Endothelial cell of umbilical vein (primary cell): ENCODE measurements at places on chromosomes 1 and 21. TPM values are rescaled to one million over a fixed set of nuclear protein-coding genes. Genes with fewer than 3 reads are reported as not detected.

HAO2 gene
- not detected in 2 replicates for total RNA-seq

ADCY10 gene
- not detected in 2 replicates for total RNA-seq

- no peaks in the 10 kb centered on the region for H3K27me3 ChIP-seq
- H3K27ac ChIP-seq = no peak overlapping the region
- H3K4me1 ChIP-seq = no peaks in the 10 kb centered on the region
- H3K4me3 ChIP-seq = no peak overlapping the region
Observed at GRCh38 chr1:207088161-207088560, 499 bp upstream of the C4BPB start.

GRCh38 chr1:116881879-116882520 is 27.7 kb upstream of the PTGFRN start:
- no peaks in the 10 kb centered on the region for H3K36me3 ChIP-seq
- H3K4me1 ChIP-seq = peaks cover 26% of the 10 kb centered on the region
- H3K27ac ChIP-seq = no peak overlapping the region
- no peaks in the 10 kb centered on the region for H3K27me3 ChIP-seq
- DNase-seq = peak; percentile 26

DNA sequence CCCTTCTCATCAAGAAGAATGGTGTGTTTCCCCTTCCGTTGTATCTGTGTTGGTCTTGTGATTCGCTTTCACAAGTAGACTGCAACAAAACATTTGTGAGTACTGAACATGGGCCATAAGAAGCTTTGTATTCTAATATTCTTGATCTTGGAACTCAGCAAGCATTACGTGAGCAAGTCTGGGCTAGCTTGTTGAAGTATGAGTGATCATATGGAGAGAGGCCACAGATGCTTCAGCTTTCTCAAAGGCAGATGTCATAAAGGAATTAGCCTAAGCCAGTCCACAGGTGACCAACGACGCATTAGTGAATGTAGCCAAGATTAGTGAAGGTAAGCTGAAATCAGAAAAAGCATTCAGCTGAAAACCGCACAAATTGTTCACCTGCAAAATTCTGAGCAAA is 609.6 kb upstream of the NEGR1 start:
- H3K36me3 ChIP-seq = no peaks in the 10 kb centered on the region
- H3K4me1 ChIP-seq = no peaks in the 10 kb centered on the region
- H3K4me3 ChIP-seq = no peak overlapping the region
- no peak overlapping the region for H3K27ac ChIP-seq
- DNase-seq = no peak

DNA sequence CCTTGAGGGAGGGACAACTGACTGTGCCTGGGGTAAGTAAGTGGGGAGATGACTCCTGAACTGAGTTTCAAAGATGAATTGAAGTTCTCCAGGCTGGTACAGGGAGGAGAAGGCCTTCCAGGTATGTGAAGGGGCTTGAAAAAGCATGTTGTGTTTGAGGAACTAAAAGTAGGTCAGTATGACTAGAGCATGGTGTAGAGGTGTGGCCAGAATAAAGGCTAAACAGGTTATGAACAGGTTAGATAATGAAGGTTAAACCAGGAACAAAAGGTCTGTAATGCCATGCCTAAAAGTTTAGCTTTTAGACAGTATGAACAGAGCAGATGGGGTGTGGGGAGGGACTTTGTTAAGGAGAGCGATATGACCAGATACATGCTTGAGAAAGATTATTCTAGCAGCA is 7.3 kb upstream of the CLSPN start:
- no peak overlapping the region for H3K27ac ChIP-seq
- no peak overlapping the region for H3K4me3 ChIP-seq
- H3K27me3 ChIP-seq = no peaks in the 10 kb centered on the region
- H3K4me1 ChIP-seq = no peaks in the 10 kb centered on the region
- H3K36me3 ChIP-seq = no peaks in the 10 kb centered on the region

- H3K4me1 ChIP-seq = peaks cover 42% of the 10 kb centered on the region
- no peaks in the 10 kb centered on the region for H3K27me3 ChIP-seq
- H3K36me3 ChIP-seq = no peaks in the 10 kb centered on the region
- peak; percentile 92 for DNase-seq
Observed at GRCh38 chr1:226001963-226002666, 3.0 kb upstream of the SDE2 start.

DNA sequence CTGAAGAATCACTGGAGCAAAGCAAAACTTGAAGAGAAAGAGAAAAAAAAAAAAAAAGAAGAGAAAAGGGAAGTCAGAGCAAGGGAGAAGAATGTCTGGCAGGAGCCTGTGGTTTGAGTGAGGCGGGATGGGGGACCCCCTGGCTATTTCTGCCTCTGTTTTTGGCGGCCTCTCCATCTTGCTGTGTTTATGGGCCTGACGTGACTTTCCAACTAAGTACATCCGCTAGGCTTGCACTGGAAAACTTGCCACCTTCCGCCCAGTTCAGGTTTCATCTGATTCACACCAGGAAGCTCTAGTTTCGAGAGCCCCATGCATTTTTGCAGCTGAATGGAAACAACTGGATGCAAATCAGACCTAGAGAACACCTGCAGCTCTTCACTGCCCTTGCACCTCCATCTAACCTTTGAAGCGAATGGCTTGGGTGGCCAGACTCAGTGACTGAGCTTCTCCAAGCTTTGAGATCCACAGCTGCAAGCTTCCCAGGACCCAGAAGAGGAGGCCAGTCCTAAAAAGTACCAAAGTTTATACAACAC is 28.0 kb downstream of the TBX15 start:
- no peaks in the 10 kb centered on the region for H3K27me3 ChIP-seq
- H3K36me3 ChIP-seq = no peaks in the 10 kb centered on the region
- no peak overlapping the region for H3K4me3 ChIP-seq
- H3K27ac ChIP-seq = no peak overlapping the region
- H3K4me1 ChIP-seq = no peaks in the 10 kb centered on the region

GRCh38 chr21:46351476-46352163 is 27.7 kb downstream of the PCNT start:
- no peak overlapping the region for H3K27ac ChIP-seq
- H3K36me3 ChIP-seq = peaks cover 44% of the 10 kb centered on the region
- no peaks in the 10 kb centered on the region for H3K27me3 ChIP-seq
- no peak for DNase-seq
- H3K4me3 ChIP-seq = no peak overlapping the region
- H3K4me1 ChIP-seq = no peaks in the 10 kb centered on the region

DNA sequence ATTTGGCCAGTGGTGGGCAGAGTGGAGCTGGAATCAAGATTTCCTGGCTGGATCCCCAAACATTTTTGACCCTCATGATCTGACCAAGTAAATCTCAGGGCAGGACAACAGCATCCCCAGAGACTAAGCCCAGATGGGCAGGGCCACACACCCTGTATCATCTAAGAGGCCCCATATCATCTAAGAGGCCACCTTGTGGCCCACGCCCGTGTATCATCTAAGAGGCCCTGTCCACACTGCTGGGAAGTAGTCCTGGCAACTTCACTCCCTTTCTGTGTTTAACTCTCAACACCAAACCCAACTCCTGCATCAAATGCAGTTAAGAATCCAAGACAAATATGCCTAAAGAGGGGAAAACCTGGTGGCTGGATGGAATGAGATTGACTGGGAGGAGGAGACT is 81.6 kb upstream of the SSX2IP start:
- no peak overlapping the region for H3K4me3 ChIP-seq
- H3K36me3 ChIP-seq = no peaks in the 10 kb centered on the region
- no peak overlapping the region for H3K27ac ChIP-seq

DNA sequence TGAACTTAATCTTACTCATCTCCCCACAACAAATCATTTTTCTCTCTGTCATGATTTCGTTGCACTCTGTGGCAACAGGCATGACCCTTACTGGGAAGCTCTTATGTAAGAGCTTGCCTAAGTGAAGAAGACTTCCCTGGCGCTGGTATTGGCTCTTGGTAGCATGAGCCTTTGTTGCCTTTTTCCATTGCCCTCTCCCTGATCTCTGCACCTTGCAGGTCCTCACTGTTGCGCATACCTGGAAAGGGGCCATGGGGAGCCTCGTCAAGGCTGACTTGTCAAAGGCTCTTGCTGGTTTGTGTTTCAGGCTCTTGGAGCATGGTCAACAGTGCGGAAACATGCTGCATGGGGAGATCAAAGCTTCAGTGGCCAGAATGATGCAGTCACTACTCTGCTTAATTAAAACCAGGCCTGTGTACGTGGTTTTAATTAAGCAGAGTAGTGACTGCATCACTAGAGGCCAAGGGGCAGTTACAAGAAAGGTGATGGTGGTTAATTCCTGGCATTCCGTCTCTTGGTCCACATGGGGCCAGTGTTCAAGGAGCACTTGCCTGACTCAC is 141.3 kb downstream of the SPATA46 start:
- H3K4me3 ChIP-seq = no peak overlapping the region
- DNase-seq = no peak
- H3K36me3 ChIP-seq = no peaks in the 10 kb centered on the region
- no peaks in the 10 kb centered on the region for H3K4me1 ChIP-seq

DNA sequence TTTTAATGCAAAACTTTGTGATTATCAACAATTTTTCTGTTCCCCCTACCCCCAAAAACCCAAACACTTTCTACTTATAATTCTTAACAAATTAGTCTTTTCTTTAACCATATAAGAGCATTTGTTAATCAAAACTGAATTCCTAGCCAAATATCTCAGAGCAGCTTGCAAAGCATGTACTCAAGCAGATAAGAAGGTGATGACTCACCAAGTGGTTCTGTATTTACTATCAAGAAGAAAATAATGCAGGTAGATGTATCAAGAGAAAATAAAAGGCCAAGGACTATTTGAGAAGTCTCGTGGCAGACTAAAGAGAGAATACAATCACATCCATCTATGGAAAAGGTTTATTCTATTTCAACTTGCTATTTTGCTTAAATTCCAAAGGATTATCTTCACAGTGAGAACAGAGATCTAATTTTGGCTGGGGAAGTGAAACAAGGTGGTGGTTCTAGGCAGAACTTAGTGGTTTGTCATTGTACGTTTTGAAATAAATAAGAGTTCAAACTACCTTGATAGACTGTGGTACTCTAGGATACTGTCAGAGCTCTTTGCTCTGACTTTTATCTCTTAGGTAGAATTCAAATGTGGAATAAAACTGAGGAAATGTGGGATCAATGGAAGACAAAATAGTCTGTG is 94.7 kb upstream of the NRIP1 start:
- no peaks in the 10 kb centered on the region for H3K4me1 ChIP-seq
- H3K36me3 ChIP-seq = no peaks in the 10 kb centered on the region
- H3K27me3 ChIP-seq = no peaks in the 10 kb centered on the region
- H3K4me3 ChIP-seq = no peak overlapping the region
- H3K27ac ChIP-seq = no peak overlapping the region
- DNase-seq = no peak

DNA sequence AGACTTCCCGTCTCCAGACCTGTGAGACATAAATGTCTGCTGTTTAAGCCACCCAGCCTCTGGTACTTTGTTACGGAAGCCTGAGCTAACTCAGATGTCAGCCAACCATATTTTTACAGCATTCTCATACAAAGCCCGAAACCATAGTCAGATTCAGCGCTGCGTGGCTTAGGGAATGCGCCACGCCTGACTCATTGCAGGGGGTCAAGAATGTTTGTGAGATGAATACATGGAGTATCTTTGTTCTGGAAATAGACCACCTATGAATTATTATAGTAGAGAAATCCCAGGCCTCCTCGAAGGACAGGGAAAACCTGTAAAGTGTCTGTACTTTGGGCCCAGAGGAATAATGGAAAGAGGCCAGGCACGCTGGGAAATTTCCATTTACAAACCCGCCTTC is 434.8 kb downstream of the CAMTA1 start:
- H3K27me3 ChIP-seq = no peaks in the 10 kb centered on the region
- H3K4me1 ChIP-seq = no peaks in the 10 kb centered on the region
- no peaks in the 10 kb centered on the region for H3K36me3 ChIP-seq
- DNase-seq = no peak
- H3K27ac ChIP-seq = no peak overlapping the region
